Suppressor macrophage (primary cell): ENCODE measurements at places on chromosomes 3 and 15.

- no peak for DNase-seq
Observed at GRCh38 chr3:53978386-53978785, 86.7 kb upstream of the SELENOK start.

- no peak for DNase-seq
Observed at GRCh38 chr3:188008582-188009213, 145.3 kb upstream of the LPP start.

DNA sequence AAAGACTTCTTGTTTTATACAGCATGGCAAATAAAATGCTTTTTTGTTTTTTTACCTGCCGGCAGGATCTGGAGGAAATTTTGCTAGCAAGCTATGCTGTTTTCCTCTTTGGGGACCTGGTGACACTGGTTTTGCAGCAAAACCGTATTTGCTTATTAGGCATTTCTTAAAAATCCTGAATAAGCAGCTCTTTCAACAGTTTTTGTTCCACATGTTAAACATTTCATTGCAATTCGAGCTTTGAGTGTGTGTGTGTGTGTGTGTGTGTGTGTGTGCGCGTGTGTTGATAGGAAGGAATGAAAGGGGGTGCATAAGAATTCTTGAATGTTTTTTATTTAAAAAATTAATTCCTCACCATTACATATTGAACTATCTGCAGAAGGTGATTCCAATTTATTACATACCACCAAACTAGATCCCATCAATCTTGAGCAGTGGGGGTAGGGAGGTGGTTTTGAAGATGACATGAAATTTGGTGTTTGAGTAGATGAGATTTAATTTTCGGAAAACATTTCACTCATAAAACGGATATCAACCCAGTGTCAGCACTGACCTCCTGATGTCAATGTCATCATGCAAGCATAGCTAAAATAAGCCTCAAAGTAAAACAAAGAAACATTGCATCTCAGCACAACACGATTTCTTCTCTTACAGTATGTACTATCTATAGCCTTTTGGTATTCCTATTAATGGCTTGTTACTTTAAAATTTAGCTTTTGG lies 17.3 kb downstream of the ZBTB38 start:
- no peak for DNase-seq

- DNase-seq = no peak
Observed at GRCh38 chr15:92402751-92403150, 9.1 kb downstream of the ST8SIA2 start.

DNA sequence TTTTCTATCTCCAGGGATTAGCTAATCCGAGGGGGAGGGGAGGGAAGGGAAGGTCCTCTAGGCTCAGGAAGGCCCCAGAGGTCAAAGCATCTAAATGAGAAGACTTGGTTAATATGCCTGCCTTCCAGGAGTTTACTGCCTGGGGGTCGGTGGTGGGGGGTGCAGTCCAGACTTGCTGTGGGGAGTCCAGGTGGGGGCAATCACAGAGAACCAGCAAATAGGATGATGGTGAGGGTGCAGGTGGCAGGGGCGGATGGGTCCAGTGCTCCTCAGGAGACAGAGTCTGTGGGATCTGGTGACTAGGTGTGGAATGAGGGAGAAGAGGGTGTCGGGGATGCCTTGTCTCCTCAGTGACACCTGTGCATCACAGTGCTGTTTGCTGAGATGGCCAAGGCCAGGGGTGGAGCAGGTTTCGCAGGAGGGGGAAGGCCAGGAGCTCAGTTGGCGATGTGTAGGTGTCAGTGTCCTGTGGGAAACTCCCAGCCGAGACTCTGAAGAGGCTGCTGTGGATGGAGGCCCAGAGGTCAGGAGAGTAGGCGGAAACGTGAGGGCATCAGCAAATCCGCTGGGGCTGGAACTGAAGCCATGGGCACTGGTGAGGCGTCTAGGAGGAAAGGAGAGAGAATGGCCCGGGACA lies 8.1 kb downstream of the CFAP100 start:
- DNase-seq = no peak

GRCh38 chr15:77219841-77220240 lies 148.9 kb upstream of the TSPAN3 start:
- DNase-seq = no peak

GRCh38 chr15:42727750-42728381 lies 9.1 kb downstream of the CDAN1 start:
- DNase-seq = no peak
